ENCODE measurements at places on chromosomes 2 and 18.

DNA sequence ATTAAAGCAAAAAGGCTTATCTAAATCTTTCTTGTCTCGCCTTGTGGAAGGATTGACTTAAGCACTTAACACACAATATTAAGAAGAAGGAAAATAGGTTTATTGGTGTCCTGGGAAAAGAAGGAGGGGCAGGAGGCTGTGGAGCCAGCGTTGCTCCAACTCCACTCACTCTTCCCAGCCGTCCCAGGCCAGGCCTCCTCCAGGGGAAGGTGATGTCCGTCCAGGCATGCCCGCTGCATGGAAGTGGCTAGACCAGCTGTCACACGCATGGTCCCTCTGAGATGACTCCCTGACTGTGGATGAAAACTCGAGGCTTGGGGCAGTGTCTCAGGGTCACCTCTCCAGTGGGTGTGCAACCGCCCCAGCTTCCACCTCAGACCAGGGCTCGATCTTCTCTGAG, 281.1 kb downstream of the GALR1 start:
- no peak for DNase-seq

DNA sequence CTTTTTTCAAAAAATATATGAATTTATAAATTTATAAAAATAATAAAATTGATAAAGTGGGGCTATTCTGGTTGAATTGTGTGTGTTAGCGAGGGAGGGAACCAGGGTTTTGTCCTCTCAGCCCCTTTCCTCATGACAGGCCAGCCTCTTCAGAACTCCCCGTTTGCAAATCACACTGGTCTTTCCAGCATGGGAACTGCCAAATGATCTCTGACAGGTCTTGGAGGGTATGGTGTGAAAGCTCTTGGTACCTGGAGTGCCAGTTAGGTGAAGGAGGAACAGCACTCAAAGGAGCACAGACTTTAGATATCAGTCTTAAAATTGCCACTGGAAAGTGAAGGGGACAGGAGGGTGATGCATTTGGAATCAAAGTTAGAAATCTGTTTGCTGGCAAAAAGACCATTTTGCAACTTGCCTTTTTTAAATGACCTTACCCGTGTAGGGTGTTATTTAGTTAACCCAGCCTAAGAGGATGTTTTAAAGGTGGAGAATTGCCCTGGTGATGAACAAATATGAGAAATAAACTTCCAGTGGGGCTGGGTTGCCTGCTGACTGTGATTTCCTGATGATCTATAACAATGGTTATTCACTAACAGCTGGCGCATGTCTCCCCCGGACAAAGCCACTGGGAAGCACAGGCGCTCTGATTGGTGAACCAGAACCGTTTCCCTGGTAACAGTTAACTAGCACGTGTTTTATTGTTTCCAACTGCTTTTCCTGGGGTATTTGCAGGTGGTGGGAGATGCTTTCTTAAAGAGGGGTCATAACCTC, 85.3 kb upstream of the EFEMP1 start:
- DNase-seq: no peak

DNA sequence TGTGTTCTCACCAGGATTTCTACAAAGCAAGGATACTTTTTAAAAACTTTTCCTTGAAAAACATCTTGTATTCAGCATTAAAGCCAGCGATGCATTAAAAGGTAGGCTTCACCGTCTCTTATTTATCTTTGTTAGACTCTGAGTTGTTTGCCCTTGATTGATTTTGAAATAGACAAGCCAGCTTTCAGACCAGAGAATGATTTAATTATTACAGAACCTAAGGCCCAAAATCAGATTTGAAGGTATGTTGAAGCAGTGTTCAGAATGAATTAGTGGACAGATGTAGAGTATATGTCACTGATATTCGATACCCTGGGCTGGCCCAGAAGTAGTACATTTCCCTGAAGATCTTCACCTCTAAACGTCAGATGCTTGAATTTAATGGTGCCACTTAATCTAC, 136.4 kb downstream of the THSD7B start:
- no peak for DNase-seq

DNA sequence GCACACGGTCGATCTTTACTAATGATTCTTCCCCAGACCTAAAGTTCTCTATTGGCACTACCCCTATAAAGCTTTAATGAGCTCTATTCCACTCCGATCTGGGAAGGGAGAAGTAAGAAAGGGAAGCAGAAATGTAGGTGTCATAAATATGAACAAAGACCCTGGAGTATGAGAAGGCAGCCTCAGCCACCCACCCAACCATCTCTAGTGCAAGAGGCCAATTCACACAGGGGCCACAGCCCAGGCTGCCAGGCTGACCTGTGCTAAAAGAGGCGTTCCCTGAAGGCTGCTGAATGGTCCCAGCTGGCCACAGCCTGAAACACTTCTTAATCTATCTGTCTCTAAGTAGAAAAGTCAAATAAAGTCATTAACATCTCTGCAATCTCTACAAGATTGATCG, 60.1 kb upstream of the ACTR3 start:
- DNase-seq: no peak

- no peak for DNase-seq
Measured at GRCh38 chr2:156340804-156341451, 8.4 kb upstream of the NR4A2 start.

- DNase-seq: no peak
Measured at GRCh38 chr2:181356526-181357130, 100.6 kb upstream of the ITGA4 start.

All from KBM-7 (cell line).